ENCODE measurements at places on chromosomes 12 and 14.

- DNase-seq: no peak
These were observed 814 bp downstream of the RAB2B start for GRCh38 chr14:21475767-21476522.

DNA sequence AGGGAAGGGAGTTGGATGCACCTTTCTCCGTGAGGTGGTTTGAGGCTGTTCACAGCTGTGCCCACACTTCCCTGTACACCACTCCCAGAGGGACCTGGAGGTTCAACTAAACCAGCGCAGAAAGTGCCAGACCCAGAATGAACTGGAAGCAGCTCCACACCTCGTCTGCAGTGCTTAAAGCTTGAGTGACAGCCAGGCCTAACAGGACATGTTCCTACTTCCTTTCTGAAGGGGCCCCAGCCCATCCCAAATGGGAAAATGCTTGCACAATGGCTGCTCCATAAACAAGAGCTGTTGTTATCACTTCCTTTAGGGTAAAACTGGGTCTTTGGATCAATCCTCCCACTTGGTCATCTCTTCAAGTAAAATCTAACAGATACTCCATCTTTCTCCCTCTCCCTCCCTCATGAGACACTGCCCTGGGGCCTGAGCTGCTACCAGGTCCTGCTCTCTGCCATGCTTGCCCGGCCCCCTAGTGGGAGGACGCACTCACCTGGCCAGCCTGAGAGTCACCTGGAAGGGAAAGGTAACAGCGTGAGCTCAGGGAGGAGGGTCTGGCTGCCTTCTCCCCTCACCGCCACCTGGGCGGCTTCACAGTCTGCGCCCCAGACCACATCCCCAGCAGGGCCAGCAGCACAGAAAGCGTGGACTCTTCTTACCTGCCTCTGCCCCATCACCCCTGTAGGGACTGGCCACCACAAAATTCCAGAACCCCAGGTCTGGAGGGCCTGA, 33.5 kb downstream of the ISCA2 start:
- no peak for DNase-seq

GRCh38 chr14:33997611-33998010, 46.7 kb upstream of the EGLN3 start:
- DNase-seq: no peak

DNA sequence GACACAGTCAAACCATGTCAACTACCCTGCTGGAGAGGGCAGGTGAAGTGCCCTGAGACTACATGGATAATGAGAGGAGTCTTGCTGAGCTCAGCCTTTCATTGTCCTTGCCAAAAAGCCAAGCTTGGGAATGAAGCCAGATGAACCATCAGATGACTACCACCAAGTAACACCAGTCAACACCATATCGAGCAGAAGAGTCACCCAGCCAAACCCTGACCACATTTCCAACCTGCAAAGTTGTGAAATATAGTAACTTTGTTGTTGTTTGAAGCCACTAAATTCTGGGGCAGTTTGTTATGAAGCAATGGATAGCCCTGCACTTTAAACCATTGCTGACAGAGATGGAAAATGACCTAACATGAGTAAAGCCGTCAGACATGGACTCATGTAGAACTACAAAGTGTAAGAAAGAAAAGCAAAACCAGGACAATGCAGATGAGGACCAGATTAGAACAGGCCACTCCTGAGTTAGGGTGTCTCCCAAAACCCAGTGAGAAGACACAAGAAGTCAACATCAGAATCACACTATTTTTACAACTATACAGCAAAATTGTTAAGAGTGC, 12.5 kb upstream of the CRADD start:
- DNase-seq: no peak

- DNase-seq: no peak
These were observed 387.3 kb downstream of the LRIG3 start for GRCh38 chr12:58532855-58533608.

DNA sequence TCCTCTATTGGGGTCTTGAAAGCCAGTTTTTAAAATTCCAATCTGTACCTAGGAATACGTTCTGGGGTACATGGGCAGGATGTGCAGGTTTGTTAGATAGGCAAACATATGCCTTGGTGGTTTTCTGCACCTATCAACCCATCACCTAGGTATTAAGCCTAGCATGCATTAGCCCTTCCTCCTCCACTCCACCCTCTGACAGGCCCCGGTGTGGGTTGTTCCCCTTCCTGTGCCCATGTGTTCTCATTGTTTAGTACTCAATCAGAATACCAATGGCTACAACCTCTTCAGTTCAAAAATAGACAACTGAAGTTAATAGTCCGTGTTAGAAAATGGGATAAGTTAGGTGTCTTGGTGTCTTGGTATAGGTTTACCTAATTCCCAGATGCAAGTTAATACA, 3.4 kb downstream of the NTS start:
- no peak for DNase-seq

- DNase-seq: no peak
These were observed 71.3 kb downstream of the TSPAN11 start for GRCh38 chr12:30997685-30998440.

DNA sequence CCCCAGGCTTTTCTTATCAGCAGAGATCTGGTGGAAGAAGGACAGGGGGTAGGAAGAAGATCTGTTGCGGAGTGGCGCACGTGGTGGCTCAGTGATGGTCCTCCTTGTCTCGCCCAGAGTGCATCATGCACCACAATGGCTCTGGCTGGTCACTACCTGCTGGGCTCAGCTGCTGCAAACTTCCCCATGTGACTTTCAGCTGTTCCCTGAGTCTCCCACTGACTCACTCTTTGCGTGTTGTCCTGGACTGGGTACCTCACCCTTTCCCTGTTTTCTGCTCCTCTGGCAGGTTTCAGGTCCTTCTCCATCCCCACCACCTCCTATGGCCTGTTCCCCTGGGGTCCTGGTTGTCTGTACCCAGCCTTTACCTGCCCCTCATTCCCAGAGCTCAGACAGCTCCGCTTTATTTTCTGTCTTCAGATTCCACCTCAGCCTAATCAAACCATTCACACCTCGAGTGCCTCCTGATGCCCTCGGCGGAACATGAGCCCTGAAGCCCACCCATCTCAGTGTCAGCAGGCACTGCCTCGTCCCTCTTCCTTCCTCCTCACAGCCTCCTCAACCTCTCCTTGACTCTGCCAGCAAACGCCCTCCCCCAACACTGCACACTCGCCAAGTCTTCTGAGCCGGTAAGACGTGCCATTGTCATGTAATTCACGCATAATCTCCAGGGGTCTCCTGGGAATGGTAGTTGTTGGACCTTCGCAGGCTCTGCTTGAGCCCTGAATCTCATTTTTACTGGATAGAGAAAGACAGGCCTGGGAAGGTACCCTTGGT, 1.8 kb downstream of the C1R start:
- DNase-seq: no peak

GRCh38 chr14:81172881-81173280, 47.9 kb downstream of the GTF2A1 start:
- no peak for DNase-seq

GRCh38 chr12:130632642-130633041, 83.5 kb downstream of the RIMBP2 start:
- no peak for DNase-seq

DNA sequence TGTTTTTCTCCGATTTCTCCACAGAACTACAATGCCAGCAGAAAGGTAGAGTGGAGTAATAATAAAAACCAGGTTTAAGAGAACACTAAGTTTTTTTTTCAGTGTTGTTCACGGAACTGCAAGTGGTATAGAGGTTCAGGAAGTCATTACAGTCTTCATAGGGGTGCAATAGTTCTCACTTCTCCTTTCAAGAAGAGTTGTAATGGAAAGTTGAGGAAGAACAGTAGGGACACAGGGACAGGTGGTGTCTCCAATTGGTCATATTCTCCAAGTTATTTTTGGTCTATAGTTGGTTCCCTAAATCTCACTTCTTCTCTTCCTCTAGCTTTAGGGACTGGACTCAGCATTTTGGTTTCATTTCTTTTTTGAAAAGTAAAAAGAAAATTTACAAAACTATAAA, 894.0 kb downstream of the NRXN3 start:
- no peak for DNase-seq

GRCh38 chr12:106945261-106945851, 10.4 kb upstream of the TMEM263 start:
- no peak for DNase-seq

DNA sequence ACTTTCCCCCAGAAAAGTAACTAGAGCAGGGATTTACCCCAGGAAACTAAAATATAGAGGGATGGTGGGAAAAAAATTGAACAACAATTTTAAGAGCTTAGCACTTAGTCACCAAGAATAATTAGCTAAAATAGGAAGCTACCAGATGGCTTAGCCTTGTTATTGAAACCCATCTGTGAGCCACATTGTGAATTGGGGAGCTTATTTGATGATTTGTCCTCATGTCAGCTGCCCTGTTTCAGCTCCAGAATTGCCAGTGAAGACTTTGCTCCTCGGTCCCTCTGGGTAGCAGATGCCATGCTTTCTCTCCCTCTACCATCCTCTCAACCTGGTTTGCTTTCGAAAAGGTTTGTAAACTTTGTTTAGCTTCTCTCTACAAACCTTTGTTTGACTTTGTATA, 67.7 kb upstream of the PTHLH start:
- no peak for DNase-seq

GRCh38 chr14:37232907-37233481, 35.3 kb downstream of the MIPOL1 start:
- no peak for DNase-seq

GRCh38 chr12:5648692-5649359, 216.9 kb downstream of the NTF3 start:
- DNase-seq: no peak

DNA sequence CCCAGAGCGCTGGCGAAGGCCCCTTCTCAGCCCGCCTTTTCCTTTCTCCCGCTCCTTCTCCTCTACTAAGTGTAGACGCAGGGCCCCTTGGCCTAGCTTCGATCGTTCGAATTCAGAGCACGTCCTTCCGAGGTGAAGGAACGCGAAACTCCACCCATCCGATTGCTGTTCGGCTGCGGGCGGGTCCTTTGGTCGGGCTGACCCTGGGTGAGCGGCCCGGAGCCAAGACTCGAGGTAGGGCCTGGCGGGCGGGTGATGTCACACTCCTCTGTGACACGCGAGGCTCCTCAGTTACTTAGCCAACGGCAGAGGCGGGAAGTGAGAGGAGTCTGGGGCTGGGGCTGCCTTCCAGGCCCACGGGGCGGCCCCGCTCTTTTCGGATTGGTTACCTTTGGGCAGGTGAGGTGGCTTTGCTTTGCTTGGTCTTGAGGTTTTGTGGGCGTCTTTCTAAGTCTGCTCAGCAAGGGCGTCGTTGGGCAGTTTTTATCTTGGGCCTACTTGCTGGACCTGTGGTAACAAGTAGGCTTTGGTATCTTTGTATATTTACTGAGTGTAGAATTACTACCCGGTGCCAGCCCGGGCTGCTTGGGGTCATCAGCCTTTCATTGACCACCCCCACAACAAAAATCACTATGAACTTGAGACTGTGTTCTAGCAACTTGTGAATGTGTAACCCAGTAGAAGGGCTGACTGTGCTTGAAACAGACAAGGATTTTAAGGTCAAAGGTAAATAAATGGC, 694 bp downstream of the TMBIM6 start:
- peak; percentile 93 for DNase-seq

DNA sequence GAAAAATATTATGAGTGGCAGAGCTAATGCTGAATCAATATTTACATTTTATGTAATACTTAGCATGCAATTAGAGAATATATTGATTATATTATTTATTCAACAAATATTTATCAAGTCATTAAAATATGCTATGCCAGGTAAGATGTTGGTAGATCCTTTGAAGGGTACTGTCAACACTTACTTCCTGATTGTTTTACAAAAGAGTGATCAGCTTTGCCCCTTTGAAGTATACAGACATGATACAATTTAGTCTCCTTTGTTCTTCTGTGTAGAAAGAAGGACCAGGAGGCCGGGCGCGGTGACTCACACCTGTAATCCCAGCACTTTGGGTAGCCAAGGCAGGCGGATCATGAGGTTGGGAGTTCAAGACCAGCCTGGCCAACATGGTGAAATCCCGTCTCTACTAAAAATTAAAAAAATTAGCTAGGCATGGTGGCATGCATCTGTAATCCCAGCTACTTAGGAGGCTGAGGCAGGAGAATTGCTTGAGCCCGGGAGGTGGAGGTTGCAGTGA, 73.9 kb upstream of the IFNG-AS1 start:
- no peak for DNase-seq

DNA sequence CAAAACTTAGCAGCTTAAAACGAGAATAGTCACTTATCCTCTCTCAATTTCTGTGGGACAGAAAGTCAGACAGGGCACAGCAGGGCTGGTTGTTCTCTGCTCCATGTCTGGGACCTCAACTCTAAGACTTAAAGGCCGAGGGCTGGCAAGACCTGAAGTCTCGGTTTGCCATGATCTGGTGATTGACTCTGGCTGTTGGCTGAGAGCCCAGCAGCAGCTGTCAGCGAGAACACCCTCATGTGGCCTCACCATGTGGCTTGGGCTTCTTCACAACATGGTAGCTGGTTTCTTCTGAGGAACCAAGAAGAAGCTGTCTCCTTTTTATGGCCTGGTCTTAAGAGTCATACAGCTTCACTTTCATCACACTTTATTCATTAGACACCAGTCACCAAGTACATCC, 1.7 kb upstream of the VASH1 start:
- no peak for DNase-seq

DNA sequence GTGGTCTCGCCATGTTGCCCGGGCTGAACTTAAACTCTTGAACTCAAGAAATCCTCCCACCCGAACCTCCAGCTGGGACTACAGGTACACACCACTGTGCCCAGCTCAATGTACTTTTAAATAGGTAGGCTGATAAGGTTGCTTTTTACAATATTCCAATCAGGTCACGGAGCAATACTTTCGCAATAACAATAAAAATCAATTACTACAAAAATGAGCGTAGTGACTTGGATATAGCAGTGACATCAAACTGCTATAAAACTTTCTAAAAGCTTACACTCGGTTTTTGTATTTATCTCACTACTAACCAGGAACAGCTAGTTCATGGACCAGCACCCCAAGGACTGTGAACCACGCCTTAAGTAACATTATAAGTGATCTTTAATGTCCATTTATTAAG, 10.5 kb downstream of the SARNP start:
- no peak for DNase-seq

- no peak for DNase-seq
These were observed 39.8 kb downstream of the RNF34 start for GRCh38 chr12:121439715-121440114.

DNA sequence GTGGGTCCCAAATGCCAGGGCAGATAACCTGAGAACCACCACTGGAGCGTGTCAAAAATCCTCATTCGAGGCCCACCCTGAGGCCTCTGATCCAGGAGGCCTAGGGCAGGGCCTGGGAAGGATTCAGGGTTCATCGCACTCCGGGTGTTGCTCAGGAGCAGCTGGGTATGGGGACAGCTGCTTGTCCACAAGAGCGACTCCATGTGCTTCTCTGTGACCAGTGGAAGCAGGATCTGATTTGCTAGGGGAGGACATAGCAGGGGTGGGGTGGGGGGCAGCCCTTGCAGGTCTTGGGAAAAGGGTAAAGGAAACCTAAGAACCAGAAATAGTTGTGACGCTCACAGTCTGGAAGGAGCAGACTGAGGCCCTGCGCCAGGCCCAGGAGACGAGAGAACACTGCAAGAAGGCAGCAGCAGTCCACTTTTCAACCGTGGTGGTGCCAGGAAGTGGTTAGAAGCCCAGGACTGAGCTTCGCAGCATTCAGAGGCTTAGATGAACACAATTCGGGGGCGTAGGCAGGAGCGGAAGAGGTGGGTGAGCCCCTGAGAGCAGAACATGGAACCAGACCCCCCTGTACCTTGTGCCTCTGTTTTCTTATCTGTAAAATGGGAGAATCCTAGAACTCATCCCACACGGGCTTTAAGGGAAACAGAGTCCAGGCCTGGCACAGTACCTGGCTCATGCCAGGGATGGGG, 33.7 kb downstream of the ITPK1 start:
- DNase-seq: no peak

Measured in activated CD4-positive, alpha-beta memory T cell treated with anti-CD3 and anti-CD28 coated beads, Interleukin-2, amount 10 ng/mL, durations not matched to agents 7 days and 5 days (primary cell).